ENCODE measurements at places on chromosomes 5 and 9.

DNA sequence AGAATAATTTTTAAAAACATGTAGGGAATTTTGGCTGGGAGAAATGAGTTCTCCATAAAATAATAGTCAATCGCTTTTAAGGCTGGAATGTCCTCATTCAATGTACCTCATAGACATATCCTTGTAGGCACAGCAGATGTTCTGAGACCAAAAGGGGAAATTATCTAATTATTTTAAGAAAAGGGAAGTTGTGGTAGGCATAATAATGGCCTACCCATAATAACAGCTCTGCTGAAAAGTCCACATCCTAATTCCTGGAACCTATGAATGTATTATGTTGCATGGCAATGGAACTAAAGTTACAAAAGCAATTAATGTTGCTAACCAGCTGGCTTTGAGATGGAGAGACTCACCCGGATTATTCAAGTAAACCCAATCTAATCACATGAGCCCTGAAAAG lies 216.1 kb downstream of the TRIM36 start:
- peak; percentile 83 for DNase-seq

DNA sequence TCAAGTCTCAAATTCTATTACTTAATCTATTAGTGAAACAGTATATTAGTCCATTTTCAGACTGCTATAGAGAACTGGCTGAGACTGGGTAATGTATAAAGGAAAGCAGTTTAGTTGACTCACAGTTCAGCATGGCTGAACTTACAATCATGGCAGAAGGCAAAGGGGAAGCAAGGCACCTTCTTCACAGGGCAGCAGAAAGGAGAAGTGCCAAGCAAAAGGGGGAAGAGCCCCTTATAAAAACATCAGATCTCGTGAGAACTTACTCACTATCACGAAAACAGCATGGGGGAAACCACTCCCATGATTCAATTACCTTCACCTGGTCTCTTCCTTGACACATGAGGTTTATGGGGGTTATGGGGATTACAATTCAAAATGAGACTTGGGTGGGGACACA lies 67.9 kb upstream of the CHSY3 start:
- DNase-seq, result peak; percentile 83

GRCh38 chr9:107348836-107349235 lies 65.8 kb downstream of the RAD23B start:
- no peak for DNase-seq

DNA sequence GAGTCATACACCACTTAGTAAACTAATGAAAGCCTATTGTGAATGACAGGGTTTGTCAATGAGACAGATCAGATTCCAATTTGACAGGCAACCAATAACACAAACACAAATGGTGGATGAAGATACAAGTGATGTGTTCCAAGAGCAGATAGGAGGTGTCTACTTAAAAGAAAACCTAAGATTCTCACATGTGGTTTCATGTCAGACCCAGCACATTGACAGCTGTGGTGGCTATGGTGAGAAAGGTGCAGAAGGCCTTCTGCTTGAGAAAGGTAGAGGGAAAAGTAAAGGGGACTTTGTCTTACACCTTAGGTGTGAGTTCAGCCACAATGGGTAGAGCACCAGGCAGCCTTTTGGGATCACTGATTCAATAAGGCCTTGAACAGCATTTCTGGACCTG lies 11.2 kb downstream of the ANKRD31 start:
- no peak for DNase-seq

DNA sequence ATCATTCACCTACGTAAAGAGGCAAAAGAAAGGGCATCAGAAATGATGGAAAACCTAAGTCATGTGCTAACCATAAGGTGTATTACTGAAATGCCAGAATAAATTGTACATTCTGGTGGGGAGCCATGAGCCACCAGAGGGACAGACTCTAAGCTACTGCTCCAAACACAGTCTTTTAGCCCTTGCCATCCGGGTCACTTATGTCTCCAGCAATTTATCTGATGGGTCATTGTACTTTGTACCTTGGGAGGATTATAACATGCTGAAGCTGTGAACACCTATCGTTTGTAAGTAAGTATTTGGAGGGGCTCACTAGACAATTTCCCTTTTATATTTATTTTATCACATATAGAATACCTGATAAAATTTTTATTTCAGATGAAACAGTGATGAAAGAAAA lies 495.1 kb downstream of the KIF4B start:
- no peak for DNase-seq

- no peak for DNase-seq
These were observed 105.3 kb downstream of the THBS4 start for GRCh38 chr5:80140496-80140895.

GRCh38 chr5:29697785-29698414 lies 1495.6 kb upstream of the CDH6 start:
- DNase-seq, result peak; percentile 7

GRCh38 chr5:149605998-149606724 lies 24.9 kb downstream of the ARHGEF37 start:
- no peak for DNase-seq

- no peak for DNase-seq
These were observed 9.1 kb downstream of the PIK3R1 start for GRCh38 chr5:68224509-68225187.

- no peak for DNase-seq
These were observed 65.9 kb upstream of the CPLX2 start for GRCh38 chr5:175805256-175806011.

- no peak for DNase-seq
These were observed 8.4 kb downstream of the CXCL14 start for GRCh38 chr5:135570453-135570764.
